ENCODE measurements at places on chromosomes 7 and 10. TPM values are rescaled to one million over a fixed set of nuclear protein-coding genes. Genes with fewer than 3 reads are reported as not detected.

Gene PON3
- not detected for total RNA-seq

Gene SUGCT
- 2.2 TPM for total RNA-seq

Gene SEC23IP
- 19.3 TPM for total RNA-seq

GRCh38 chr10:16653224-16653623 is 131.5 kb upstream of the C1QL3 start:
- no peaks in the 10 kb centered on the region for H3K27me3 ChIP-seq
- no peak overlapping the region for H3K27ac ChIP-seq
- H3K4me3 ChIP-seq, result no peak overlapping the region
- H3K36me3 ChIP-seq, result no peaks in the 10 kb centered on the region
- DNase-seq, result no peak
- H3K4me1 ChIP-seq, result no peaks in the 10 kb centered on the region

DNA sequence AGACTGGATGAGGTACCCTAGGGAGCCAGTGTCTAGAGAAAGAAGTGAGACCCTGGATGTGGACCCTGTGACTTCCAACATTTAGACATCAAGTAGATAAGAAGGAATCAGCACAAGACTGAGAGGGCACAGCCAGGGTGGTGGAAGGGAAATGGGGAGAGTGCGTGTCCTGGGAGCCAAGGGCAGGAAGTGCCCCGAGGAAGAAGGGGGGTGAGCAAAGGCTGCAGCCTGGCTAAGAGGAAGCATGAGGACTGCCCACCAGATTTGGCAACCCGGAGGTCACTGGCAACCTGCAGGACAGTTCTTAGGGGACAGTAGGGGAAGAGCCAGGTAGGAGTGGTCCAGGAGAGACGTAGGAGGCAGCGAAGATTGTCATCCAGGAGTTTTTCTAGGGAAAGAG is 14.8 kb downstream of the COL13A1 start:
- DNase-seq, result no peak
- no peak overlapping the region for H3K4me3 ChIP-seq
- peaks cover 9% of the 10 kb centered on the region for H3K4me1 ChIP-seq

GRCh38 chr10:44008270-44008916 is 359.7 kb upstream of the ZNF32 start:
- H3K27ac ChIP-seq, result no peak overlapping the region
- H3K27me3 ChIP-seq, result no peaks in the 10 kb centered on the region
- DNase-seq, result peak; percentile 15
- no peak overlapping the region for H3K4me3 ChIP-seq
- H3K36me3 ChIP-seq, result no peaks in the 10 kb centered on the region

GRCh38 chr7:1666317-1666822 is 3.7 kb upstream of the ELFN1 start:
- peak overlapping the region; percentile 67 for H3K4me3 ChIP-seq
- no peaks in the 10 kb centered on the region for H3K4me1 ChIP-seq
- H3K27me3 ChIP-seq, result peaks cover 4% of the 10 kb centered on the region
- peak; percentile 70 for DNase-seq
- no peaks in the 10 kb centered on the region for H3K36me3 ChIP-seq
- H3K27ac ChIP-seq, result no peak overlapping the region

- no peak overlapping the region for H3K27ac ChIP-seq
- H3K36me3 ChIP-seq, result no peaks in the 10 kb centered on the region
- H3K4me1 ChIP-seq, result 0 out of 2 replicates have a peak, but pooled peaks cover 8% of the 10 kb centered on the region
Measured at GRCh38 chr10:23381298-23382040, 36.9 kb upstream of the C10orf67 start.

DNA sequence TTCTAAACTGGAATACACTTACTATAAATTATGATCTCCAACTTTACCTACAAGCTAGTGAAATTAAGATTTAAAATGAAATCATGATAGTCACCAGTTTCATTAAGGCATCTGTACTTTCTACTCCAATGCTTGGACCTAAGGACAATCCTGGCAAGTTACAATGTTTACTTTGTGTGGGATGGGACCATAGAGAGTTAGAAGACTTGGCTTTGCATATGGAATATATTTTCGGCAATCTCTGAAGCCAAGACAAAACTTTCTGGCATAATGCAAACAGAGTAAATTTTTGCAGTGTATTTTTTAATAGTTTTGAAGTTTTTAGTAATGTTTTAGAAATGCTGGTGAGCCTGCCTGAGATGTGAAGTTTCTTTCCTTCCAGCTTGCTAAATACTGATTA is 248.9 kb downstream of the ABCA13 start:
- no peak for DNase-seq
- H3K36me3 ChIP-seq, result no peaks in the 10 kb centered on the region
- no peaks in the 10 kb centered on the region for H3K4me1 ChIP-seq
- H3K27ac ChIP-seq, result no peak overlapping the region
- H3K27me3 ChIP-seq, result no peaks in the 10 kb centered on the region
- H3K4me3 ChIP-seq, result no peak overlapping the region

- no peak overlapping the region for H3K27ac ChIP-seq
- no peaks in the 10 kb centered on the region for H3K4me1 ChIP-seq
- H3K27me3 ChIP-seq, result no peaks in the 10 kb centered on the region
- no peaks in the 10 kb centered on the region for H3K36me3 ChIP-seq
Measured at GRCh38 chr10:25457552-25457951, 282.8 kb downstream of the GPR158 start.

- H3K4me1 ChIP-seq, result peaks cover 11% of the 10 kb centered on the region
- H3K36me3 ChIP-seq, result peaks cover 18% of the 10 kb centered on the region
- no peak overlapping the region for H3K4me3 ChIP-seq
- no peak overlapping the region for H3K27ac ChIP-seq
- H3K27me3 ChIP-seq, result no peaks in the 10 kb centered on the region
- DNase-seq, result no peak
Measured at GRCh38 chr7:6157685-6158423, 114.6 kb downstream of the CYTH3 start.

DNA sequence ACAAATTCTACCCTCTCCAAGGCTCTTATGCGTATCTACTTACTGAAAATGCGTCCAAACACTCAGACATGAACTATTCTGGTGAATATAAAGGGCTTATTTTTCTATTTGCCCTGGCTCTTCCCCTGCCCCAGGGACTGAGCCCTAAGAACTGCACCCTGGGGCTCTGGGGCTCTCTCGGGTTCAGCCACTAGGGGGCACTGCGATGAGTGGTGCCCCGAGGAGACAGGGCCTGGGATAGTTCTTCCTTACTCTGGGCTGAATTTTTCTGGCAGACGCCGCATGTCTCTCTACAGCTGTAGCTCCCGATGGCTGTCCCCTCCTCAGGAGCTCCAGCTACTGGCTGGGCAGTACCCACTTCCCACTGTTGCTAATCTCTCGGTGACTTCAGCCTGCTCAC is 30.8 kb upstream of the GSDME start:
- no peak overlapping the region for H3K27ac ChIP-seq
- DNase-seq, result no peak
- no peaks in the 10 kb centered on the region for H3K36me3 ChIP-seq
- H3K27me3 ChIP-seq, result no peaks in the 10 kb centered on the region

- no peaks in the 10 kb centered on the region for H3K27me3 ChIP-seq
- no peak for DNase-seq
- no peak overlapping the region for H3K4me3 ChIP-seq
- no peaks in the 10 kb centered on the region for H3K36me3 ChIP-seq
- H3K27ac ChIP-seq, result no peak overlapping the region
- H3K4me1 ChIP-seq, result no peaks in the 10 kb centered on the region
Measured at GRCh38 chr10:9877978-9878377, 1139.7 kb upstream of the CELF2 start.

DNA sequence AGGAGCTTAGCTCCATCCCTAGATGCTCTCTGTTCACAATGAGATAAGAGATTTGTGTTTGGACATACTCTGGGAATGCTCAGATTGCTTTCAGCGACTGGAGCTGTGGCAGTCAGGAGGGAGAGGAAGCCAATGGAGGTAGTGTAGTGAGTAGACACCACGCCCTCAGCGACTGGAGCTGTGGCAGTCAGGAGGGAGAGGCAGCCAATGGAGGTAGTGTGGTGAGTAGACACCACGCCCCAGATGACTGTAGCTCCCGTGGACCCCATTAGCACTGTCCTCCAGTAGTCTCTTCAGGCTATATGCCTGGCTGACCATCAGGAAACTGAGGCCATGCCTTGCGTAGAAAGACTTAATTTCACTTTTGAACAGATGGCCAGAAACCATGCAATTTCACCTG is 1033.8 kb downstream of the NRG3 start:
- no peak overlapping the region for H3K27ac ChIP-seq
- no peaks in the 10 kb centered on the region for H3K4me1 ChIP-seq
- no peak overlapping the region for H3K4me3 ChIP-seq
- no peaks in the 10 kb centered on the region for H3K27me3 ChIP-seq
- H3K36me3 ChIP-seq, result no peaks in the 10 kb centered on the region

- peak overlapping the region; percentile 90 for H3K4me3 ChIP-seq
- peak overlapping the region; percentile 98 for H3K27ac ChIP-seq
- DNase-seq, result peak; percentile 89
- peaks cover 13% of the 10 kb centered on the region for H3K4me1 ChIP-seq
- no peaks in the 10 kb centered on the region for H3K27me3 ChIP-seq
Measured at GRCh38 chr10:50624866-50625501, 1.2 kb upstream of the SGMS1 start.

GRCh38 chr10:13759168-13759567 is 172.4 kb downstream of the PRPF18 start:
- peaks cover 9% of the 10 kb centered on the region for H3K4me1 ChIP-seq
- no peak overlapping the region for H3K4me3 ChIP-seq
- H3K27me3 ChIP-seq, result no peaks in the 10 kb centered on the region
- no peaks in the 10 kb centered on the region for H3K36me3 ChIP-seq

Measured in GM23248 (cell line).